ENCODE measurements at places on chromosomes 2 and 18. TPM values are rescaled to one million over a fixed set of nuclear protein-coding genes. Genes with fewer than 3 reads are reported as not detected.

DNA sequence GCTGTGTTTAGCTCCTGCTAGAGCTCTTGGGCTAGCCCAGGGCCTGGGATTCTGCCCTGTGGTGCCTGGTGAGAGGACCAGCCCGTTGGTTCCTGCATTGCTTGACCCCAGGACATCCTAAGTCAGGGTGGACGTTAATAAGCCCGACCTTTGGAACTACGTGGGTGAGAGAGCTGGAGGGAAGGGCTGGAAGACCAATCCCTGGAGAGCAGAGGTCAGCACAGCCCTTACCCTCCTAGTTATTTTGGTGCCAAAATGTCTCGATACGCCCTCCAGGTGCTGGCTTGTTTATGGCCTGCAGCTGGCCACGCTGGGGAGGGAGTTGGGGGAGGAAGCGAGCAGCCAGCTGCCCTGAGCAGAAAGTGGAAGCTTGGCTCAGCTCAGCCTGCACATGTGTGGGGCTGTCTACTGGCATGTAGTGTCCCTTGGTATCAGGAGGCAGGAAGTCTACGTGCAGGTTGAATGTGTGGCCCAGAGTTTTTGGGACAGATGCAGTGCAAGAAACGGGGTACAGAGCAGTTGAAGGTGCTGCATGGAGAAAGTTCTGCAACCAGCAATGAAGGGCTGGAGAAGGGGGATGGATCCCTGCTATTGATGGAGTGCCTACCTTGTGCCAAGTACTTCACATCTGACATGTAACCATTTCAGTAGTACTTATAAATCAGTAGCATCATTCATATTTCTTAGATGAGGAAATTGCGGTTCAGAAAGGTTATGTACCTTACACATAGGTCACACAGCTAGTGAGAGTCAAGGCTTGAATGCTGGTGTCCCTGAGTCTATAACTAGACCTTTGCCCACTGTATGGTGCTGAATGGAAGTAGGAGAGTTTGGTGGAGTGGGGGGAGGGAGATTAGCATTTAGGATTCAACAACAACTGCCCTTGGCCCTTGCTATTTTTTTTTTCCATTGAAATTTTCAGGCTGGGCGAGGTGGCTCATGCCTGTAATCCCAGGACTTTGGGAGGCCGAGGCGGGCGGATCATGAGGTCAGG lies 5.0 kb upstream of the DGKD start:
- no peak for DNase-seq

- DNase-seq: no peak
Measured at GRCh38 chr2:240998706-240998994, 232 bp downstream of the SNED1 start.

DNA sequence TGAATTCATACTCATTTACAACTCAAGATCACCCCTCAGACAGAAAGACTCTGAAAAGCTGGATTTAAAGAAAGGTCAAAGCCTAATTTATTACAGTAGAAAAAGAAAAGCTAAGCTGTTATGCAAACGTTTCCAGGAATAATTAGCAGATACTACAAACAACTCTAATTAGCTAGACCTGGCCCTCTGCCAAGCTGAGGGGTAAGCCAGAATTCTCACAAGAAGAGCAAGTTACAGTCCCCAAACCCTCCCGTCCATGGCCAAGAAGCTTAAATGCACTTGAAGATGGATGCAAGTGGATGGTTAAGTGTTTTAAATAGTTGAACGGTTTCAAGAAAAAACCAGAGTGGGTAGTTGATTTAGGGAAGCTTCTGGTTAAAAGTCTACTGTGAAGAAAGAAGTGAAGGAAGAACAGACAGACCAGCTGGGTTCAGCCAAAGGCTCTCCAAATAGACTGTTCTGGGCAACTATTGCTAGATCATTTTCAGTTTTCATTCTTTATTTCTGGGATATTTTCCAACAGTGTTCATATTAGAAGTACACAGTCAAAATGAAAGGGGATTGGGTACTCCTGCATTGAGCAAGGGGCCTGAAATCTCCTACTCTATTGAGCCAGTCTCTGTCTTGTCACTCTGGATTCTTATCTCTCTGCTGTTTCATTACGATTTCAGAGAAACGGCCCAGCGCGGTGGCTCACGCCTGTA lies 4.8 kb downstream of the LMAN2L start:
- no peak for DNase-seq

PJVK gene
- total RNA-seq: 2.4 TPM

- DNase-seq: no peak
Measured at GRCh38 chr2:119158563-119159347, at the start of gene C1QL2. C1QL2 (minus strand) TSS chr2:119158751; CDS start chr2:119158269, 482 bp downstream.

- no peak for DNase-seq
Measured at GRCh38 chr2:224517963-224518362, 67.2 kb downstream of the CUL3 start.

GRCh38 chr2:77325395-77325794 lies 196.8 kb downstream of the LRRTM4 start:
- no peak for DNase-seq

- no peak for DNase-seq
Measured at GRCh38 chr2:190785334-190785733, 95.3 kb upstream of the GLS start.

DNA sequence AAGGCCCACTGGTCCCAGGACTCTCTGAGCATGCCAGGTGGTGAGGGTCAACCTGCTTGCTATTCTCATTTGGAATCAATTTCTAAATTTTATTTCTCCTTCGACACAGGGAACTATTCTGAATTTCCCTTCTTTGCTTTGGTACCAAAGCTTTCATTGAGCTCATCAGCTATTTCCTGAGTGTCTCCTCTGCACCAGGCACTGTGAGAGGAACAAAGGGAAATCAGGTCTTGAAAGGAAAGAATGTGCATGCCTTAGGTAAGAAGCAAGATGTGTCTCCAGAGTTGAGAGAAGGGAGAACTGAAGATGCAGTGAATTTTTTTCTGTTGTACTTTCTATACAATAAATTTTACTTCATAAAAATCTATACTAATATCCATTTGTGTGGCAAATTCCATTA lies 17.9 kb downstream of the SPATS2L start:
- no peak for DNase-seq

DNA sequence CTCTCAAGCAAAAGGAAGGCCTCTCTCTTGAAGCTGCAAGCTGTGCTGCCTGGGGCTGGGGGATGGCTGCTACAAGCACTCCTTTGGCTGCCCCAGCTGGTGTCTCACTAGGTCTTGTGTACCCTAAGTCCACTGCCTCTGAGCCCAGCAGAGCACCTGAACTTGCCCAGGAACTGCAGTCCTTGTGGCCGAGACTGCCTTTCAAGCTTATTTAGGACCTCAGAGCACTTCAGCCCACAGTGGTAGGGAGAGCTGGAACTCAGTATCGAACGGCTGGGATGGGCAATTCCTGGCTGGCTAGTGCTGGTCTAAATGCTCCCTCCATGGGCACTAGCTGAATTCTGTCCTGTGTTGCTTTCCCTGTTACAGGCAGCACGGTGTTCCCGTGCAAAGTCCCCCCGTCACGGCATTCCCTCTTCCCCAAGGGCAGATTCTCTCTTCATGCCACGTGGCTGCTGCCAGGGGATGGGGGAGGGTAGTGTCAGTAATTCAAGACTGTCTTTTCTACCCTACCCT lies 25.9 kb downstream of the STPG4 start:
- no peak for DNase-seq

- no peak for DNase-seq
Measured at GRCh38 chr2:46651363-46652099, 172.2 kb downstream of the TMEM247 start.

PSMD1 gene
- 69.5 TPM for total RNA-seq

AGXT gene
- not detected for total RNA-seq

GRCh38 chr2:231662811-231663457 lies 45.4 kb upstream of the PTMA start:
- DNase-seq: no peak

- DNase-seq: peak; percentile 84
Measured at GRCh38 chr2:64698668-64699444, 45.1 kb upstream of the SERTAD2 start.

DNA sequence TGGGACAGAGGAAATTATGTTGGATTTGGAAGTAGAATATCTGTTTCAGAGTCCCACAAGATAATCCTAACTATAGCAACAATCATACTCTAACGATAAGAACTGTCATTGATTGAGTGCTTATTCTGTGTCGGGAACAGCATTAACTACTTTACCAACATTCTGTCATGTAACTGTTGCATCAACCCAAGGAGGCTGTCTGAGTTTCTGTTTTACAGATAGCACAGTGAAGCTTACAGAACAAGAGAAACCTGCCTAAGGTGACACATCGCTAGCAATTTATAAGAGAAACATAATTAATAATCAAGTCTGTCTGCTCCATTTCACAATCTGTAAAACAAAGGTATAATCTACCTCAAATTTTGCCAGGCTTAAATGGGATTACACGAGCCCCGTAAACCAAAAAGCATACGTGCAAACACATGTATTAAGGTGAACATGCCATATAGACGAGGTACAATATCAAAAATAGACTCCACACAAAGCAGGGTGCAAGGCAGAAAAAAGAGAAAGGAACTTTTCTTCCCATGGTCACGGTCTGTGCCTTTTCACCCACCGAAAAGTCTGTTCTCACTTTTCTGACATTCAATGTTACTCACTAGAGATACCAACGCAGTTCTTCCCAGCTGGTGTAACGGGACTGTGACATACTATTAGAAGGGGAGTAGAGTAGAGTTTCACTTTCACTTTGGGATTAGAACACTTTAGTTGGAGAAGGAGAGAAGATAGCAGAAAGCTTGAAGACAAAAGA lies 37.2 kb upstream of the SLC8A1 start:
- no peak for DNase-seq

DNA sequence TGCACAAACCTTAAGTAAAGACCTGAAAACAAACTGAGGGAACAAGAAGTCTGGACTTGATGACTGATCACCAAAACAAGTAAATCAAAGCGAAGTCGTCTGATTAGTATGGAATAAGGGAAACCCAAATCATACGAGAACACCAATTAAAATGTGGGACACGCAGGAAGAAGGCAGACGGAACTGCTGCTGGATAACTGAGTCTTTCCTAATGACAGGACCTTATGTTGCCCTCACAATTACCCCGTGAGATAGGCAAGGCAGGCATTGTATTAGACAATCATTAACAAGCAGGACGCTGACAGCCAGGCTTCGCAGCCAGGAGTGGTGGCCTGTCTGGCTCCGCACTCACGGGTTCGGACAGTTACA lies 614 bp upstream of the COQ10B start:
- no peak for DNase-seq

DNA sequence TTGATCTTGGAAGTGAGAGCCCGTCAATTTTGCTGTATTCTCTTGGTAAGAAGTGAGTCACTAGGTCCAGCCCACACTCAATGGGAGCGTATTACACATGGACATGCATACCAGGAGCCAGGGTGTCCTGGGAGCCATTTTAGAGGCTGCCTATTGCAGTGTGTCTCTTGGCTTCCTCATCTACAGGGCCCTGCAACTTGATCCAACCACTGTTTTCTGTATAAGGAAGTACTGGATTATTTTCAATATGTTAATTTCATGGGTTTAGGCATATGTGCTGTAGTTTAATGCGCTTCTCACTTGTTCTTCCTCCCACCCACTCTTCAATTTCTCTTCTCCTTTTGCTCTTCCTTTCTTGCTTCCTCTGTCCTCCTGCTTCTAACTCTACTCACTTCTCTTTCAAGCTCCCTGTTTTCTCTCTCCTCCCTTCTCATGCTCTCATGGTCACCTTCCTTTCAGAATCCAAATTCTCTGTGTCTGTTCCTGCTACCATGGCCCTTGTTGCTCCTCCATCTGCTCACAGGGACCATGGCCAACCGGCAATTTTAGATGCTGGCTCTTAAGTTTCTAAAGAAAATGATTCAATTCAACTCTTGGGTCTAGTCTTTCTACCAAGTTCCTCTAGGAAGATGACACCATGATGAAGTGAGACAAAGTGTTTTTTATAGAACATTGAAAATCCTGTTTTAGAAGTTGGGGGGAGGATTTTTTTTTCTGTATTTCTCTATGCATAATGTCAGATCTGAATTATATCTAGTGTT lies 152.0 kb upstream of the ZEB2 start:
- DNase-seq: peak; percentile 33

CFAP53 gene
- total RNA-seq: 0.26 TPM

Measured in bronchial epithelial cell (primary cell).